ENCODE measurements at places on chromosomes 2 and 18.

GRCh38 chr2:5982193-5982902 lies 290.2 kb downstream of the SOX11 start:
- no peak for DNase-seq

- no peak for DNase-seq
These were observed 339.2 kb downstream of the ARHGAP15 start for GRCh38 chr2:143468341-143468888.

- DNase-seq: no peak
These were observed 13.1 kb downstream of the STARD7 start for GRCh38 chr2:96195410-96196066.

DNA sequence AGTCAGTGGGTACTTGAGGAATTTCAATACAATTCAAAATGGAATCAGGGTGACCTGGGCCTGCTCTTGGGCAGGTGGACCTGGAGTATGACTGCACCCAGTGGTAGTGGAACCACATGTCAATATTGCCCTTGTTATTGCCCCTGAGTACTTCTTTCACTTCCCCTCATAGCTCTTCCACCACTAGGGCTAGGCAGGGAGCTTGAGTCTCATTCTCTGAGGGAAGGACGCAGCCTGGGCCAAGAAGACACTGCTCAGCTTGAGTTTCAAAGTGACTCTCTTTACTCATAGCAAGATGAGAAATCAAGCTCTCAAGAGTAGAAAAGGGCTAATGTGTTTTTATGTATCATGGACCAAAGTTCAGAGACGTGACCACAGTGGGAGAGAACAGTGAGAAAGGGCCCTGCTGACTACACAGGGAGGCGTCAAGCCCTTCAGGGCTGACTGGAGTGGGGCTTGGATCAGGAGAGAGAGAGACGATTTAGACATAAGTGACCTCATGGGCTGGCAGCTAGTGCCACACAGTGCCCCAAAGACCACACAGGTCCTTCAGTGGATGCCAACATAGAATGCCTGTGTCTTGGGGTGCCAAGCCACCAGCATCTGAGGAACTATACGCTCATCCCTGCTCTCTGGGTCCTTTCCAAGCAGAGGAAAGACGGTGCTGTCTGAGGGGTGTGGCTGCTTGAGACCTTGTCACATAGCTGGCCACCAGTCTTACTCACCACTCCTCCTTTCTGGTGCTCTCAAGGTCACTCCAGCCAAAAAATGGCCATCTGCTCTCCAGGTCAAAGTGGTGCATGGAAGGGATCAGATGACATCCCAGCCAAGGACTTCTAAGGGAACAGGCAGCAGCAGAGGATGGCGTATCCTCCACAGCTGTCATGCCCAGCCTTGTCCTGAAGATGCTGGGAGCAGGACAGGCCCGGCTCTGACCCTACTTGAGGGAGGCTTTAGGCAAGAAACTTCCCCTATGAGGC lies 13.0 kb downstream of the PTMA start:
- no peak for DNase-seq

DNA sequence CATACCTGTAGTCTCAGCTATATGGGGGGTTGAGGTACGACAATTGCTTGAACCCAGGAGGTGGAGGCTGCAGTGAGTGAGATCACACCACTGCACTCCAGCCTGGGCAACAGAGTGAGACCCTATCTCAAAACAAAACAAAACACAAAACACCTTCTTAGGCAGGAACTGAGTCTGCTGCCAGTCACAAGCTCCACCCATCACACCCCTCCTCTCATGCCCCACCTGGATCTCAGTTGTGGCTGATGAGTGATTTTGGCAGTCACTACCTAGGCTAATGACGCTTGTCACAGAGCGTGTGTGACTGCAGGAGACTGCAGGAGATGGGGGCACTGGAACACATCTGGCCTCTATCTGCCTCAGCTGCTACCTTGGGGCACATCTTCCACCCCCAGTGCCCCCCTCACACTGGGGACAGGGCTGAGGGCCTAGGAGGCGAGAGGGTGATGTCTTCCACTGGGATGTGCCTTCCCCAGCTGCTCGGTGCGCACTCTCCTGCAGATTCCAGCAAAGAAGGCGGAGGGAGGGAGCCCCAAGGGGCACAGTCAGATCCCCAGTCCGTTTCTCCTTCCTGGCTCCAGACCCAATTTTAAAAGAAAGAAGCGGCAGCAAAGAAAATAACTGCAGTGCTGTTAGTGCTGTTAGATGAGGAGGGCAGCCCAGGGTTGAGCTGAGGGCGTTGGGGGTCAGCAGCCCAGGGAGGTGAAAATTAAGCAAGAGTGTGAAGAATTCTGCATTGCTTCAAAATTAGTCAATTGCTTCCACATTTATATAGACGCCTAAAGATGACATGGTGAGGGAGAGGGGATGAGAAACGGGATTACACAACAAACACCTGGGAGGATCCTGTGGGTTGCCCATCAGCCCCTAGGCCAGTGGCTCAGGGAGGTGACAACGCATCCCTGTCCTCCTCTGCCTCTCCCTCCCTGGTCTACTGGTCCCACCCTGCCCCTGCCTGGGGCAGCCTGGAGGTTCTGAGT lies 143.6 kb upstream of the HAAO start:
- DNase-seq: no peak

DNA sequence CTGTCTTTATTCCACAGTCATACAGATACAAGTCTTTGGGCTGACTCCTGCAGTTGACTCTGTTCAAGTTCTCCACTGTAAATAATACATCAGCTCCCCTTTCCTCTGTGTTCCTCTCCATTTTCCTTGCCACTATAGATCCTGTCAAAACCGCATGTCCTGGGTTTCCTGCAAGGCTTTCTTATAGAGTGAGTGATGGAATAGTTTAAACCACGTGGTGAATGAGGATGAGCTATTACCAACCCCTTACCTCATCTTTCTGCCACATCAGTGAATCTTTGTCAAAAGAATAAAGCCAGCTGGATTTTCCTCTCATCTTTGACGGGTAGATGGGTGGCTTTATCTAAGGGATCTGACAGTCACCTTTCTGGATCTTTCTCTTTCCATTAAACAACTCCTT lies 3.9 kb upstream of the GALNT14 start:
- no peak for DNase-seq

- no peak for DNase-seq
These were observed 107.8 kb downstream of the TANC1 start for GRCh38 chr2:159076241-159076640.

DNA sequence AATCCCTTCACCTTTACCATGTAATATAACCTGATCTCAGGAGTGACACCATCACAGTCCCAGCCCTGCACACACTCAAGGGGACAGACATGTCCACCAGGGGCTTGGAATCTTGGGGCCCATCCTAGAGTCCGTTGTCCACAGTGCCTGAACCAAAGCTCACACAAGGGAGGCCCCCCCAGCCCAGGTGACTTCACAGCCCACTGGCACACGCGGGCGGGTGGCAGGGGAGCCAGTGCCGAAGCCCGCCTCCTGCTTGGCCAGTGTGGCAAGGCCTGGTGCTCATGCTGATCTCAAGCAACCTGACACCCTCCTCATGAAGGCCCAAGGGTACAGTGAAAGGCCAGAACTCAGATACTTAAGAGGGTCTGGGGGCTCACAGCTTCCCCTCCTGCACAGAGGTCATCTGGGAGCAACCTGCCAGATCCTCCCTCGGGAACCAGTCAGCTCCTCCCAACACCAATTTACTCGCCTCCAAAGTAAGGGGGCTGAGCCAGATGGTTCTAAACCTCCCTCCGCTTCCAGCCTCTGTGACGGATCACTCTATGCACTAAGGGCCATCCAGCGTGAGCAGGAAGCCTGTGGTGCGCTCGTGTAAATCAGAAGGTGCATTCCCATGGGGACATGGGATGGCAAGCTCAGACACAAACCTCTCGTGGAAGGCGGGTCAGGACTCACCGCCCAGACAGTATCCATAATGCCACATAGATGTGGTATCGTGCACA lies 3.2 kb upstream of the RAB17 start:
- peak; percentile 87 for DNase-seq

DNA sequence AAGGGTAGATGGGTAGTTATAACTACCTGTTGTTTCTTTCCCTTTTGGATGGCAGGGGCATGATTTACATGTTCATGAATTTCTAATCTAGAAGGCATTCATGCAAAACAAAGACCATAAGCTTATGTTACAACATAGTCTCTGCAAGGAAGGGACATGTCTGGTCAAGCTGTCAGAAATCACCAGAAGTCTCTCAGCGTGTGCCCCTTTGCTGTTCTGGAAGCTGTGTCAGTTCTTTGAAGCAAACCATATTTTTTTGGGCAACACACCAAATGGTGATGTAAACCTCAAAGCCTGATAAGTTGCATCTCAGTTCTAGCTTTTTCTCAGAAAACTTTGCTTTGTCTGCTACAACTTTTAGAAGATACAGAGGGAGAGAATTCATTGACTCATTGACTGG lies 173.5 kb upstream of the CTAGE1 start:
- no peak for DNase-seq

GRCh38 chr18:10752382-10752781 lies 226.6 kb downstream of the NAPG start:
- no peak for DNase-seq

All from NCI-H82 (cell line).